NCI-H2081 treated with DMSO at 0.1 percent for 48 hours (cell line): ENCODE measurements at places on chromosomes 4 and X.

GRCh38 chrX:130216320-130216719, 44.6 kb downstream of the RAB33A start:
- no peak for DNase-seq

DNA sequence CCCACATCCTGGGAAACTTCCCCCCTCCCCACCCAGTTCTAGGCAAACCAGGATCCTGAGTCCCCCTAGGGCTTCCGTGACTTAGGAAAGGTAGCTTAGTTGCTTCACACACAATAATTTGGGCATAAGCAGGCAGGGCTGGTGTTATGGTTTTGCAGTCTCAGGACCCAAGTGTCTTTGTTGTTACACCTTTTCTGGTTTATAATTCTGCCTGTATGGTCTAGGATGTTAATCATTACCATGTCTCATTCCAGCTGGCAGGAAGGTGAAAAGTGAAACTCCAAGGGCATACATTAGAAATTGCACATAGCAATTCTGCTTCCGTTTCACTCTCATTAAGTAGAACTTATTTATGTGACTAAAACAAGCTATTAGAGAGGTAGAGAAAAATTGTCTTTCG, 16.8 kb downstream of the UGT8 start:
- no peak for DNase-seq

DNA sequence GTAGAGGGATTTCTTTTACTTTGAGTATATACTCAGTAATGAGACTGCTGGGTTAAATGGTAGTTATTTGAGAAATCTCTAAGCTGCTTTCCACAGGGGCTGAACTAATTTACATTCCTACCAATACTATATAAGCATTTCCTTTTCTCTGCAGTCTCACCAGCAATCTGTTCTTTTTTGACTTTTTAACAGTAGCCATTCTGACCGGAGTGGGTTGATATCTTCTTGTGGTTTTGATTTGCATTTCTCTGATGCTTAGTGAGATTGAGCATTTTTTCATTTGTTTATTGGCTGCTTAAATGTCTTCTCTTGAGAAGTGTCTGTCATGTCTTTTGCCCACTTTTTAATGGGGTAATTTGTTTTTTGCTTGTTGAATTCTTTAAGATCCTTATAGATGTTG, 43.3 kb downstream of the SPCS3 start:
- DNase-seq: no peak

- DNase-seq: no peak
Measured at GRCh38 chrX:8927701-8928100, 106.2 kb downstream of the FAM9B start.

GRCh38 chr4:48138936-48139335, 4.9 kb upstream of the TXK start:
- no peak for DNase-seq

DNA sequence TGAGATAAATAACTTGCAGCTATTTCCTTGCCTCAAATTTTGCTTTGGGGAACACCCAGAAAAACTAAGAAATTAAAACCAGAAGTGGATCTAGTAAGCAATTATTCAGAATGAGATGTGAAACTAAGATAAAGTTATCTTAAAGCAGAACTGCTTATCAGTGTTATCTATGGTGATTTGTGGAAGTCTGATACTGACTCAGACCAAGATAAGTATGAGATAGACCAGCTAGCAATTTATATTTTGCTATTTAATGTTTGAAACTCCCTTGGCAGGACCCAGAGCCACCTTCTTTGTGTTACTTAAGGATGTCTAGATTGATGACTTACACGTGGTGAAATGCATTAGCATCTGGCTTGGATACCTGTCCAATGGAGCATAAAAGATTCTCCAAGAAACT, 368.1 kb downstream of the EPHA5 start:
- DNase-seq: no peak

GRCh38 chrX:9767375-9767774, 1.7 kb upstream of the GPR143 start:
- DNase-seq: no peak

DNA sequence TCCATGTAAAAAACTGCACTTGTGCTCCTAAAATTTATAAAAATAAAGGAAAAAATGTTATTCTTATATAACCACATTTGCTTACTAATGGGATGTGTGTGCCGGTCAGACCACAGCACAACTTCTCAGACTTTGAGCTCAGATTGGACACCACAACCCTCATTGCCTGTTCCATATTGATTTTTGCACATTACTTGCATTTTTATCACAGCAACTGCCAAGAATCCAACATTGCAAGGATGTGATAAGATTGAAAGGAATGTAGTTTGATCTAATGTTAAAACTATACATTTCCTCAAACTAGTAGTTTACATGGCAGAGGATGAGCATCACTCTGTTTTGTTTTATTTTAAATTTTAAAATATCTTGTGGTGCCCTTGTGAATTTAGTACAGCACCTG, 227.8 kb downstream of the KDR start:
- no peak for DNase-seq

DNA sequence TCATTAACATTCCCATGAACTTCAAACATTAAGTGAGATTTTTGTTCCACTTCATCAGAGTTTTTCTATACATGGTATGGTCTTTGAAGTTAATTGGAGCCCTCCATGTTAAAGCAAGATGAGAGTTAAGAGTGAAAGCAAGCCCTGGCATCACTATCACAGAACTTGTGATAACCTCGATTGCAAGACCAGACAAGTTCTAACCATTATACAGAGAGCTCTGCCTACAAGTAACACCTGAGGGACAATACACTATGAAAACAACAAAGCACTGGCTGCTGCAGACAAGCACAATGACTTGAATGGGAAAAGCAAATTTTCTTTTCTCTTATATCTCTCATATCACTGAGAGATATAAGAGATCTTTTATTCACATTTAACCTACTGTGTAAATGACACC, 126.6 kb upstream of the GYPA start:
- DNase-seq: no peak

DNA sequence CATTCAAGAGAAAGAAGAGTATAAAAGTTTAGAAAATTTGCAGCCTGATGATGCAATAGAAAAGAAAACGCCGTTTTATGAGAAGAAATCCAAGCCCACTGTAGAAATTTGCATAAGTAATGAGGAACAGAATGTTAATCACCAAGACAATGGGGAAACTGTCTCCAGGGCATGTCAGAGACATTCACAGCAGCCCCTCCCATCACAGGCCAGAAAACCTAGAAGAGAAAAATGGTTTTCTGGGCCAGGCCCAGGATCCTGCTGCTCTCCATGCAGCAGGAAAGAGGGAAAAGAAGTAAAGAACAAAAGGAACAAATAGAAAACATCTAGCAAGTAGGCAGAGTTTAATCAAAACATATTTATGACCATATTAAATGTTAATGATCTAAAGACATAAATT, 119.0 kb downstream of the ANKRD50 start:
- DNase-seq: no peak

DNA sequence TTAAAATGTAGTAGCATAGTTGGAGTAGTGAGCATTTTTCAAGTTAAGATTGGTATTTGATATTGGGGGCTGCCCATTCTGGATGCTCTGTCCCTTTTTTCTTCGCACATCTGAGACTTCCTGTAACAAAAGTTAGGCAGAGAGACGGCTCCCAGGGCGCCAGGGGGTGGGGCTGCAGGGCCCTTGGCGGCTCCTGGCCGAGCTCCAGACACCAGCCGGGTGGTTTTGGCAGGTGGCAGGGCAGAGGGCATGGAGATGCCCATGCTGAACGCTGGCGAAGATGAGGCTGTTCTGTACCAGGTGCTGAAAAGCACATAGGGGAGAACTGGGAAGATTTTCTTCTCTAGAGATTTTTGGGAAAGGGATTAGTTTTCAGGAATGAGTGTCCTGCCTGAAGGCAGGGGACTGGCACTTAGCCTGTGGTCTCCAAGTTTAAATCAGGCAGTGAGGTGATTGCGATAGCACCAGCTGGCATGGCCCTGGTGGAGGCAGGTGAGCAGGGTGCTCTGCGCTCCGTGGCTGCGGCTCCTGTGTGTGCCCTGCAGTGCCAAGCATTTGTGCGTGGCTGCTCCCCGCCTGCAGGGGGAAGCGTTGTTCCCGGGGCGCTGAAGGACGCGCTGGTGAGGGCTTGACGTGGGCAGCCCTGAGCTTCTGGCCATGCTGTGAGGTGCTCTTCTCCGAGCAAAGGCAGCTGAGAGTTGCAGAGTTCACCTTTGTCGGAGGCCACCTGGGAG, 23.6 kb upstream of the HGFAC start:
- DNase-seq: no peak

GRCh38 chr4:818106-818921, 7.6 kb downstream of the CPLX1 start:
- DNase-seq: no peak

- DNase-seq: no peak
Measured at GRCh38 chr4:102506523-102506922, 5.4 kb downstream of the NFKB1 start.

DNA sequence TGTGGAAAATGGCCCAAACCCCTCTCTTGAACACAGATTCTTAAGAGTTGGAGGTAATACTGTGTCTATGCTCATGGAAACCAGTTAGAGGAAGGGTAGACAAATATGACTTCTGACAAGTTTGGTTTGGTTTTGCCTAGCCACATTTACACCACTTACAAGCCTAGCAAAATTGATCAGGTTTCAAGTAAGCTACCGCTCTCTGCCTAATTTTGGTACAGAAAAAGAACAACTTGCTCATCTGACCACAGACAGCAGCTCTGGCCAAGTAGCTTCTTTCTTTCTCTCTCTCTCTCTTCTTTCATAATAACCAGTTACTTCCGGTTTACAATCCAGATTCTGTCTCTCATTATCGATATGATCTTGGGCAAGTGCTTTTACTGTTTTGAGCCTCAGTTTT, 260.0 kb downstream of the GLUD2 start:
- no peak for DNase-seq

DNA sequence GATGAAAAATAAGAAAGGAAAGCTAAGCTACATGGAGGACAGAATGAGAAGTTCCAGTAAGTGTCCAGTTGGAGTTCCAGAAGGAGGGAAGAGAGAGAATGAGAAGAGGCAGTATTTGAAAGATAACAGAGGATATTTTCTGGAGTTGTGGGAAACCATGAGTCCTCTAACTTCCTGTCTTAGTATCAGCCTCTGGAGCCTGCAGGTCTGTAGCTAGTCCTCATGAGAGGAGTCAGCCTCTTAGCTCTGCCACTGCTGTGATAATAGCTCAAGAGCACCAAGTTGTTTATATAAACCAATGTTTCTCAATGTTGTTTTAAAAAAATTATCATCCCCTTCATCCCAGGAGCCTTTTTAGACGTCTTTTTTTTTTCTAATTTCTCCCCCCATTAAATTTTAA, 2.4 kb upstream of the PLAC1 start:
- no peak for DNase-seq

GRCh38 chr4:123777373-123777772, 380.8 kb downstream of the SPRY1 start:
- DNase-seq: no peak

DNA sequence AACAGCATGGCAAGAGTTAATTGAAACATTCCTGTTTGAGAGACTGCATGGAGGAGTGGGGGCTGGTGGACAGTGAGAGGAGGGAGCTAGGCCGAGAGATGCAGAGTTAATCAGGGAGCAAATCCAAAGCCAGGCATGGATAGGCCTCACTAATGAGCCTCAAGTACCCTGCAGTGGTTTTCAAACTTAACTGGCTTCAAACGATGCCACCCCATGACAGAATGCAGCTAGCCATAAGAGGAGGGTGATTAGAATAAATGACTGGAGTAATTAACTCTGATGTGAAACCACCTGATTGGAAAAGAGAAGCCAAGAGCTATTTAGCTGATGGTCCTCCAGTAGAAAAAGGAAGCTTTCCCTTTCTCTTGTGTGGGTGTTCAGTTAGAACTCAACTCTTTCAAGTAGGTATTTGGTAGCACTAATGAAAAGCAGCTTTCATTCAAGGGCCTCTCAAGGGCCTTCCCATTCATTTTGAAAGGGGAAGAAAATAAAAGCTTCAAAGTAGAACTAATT, 215.4 kb upstream of the MAB21L2 start:
- DNase-seq: no peak

DNA sequence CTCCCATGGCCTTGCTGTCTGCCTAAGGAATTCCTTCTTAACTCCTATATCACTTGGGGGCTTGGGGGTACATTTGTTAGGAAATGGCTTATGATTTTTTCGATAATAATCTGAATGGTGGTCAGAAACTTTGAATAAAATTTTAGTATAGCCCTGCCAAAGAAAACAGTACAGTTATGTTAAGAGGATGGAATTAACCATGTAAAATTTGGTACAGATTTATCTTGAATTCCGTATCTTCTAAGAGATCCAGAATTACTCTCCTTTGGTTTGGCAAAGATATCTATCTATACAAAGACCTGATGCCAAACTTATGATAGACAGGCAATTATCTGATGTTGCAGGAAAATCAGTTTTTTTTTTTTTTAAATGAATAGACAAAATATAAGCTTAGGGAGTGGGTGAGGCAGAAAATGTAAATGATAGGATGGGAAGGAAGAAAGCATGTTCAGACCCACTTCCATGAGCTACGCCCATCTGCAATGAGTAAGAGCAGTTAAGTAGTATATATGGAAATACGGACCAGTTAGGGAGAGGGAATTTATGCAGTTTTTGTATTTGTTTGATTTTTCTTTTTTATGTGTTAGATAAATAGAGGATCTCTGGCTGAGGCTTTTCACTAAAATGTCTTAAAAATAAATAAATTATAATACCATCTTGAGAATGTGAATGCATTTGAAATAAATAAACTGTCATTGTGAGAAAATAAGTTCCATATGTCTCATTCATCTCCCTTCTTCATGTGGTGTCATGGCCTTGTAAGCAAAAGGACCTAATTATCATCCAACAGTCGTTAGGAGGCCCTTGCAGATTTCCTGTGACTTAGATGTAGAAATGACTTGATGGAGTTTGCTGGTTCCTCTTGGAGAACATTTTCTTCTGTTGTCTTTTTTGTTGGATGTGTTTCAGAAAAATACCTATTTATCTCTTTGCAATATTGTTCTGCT, 389.6 kb downstream of the ARHGAP24 start:
- DNase-seq: no peak

GRCh38 chrX:86887341-86887740, 630.3 kb upstream of the KLHL4 start:
- DNase-seq: no peak

DNA sequence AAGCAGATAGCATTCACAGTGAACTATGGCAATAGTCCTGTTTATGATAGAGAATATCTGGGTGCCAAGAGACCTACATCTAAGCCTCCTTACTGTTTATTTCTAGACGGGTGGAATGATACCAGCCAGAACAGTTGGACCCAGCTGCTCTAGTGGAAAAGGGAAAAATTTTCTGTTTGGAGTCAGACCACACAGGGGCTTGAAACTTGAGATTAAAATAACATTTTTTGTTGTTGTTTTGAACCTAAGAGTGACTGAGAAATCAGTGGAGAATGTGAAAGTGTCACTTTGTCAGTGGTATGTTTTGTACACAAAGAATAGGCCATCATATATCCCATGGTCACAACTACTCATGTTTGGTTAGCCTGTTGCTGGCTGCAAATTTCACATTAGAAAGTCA, 105.7 kb downstream of the AGTR2 start:
- no peak for DNase-seq

- DNase-seq: no peak
Measured at GRCh38 chr4:88958080-88958479, 98.9 kb downstream of the FAM13A start.

- DNase-seq: no peak
Measured at GRCh38 chr4:159856451-159856850, 753.6 kb downstream of the RAPGEF2 start.

- DNase-seq: no peak
Measured at GRCh38 chrX:57451426-57452020, 140.3 kb upstream of the ZXDB start.
